ENCODE measurements at places on chromosomes 6 and 20.

GRCh38 chr6:60867548-60867947, 1418.5 kb downstream of the KHDRBS2 start:
- no peak for DNase-seq

DNA sequence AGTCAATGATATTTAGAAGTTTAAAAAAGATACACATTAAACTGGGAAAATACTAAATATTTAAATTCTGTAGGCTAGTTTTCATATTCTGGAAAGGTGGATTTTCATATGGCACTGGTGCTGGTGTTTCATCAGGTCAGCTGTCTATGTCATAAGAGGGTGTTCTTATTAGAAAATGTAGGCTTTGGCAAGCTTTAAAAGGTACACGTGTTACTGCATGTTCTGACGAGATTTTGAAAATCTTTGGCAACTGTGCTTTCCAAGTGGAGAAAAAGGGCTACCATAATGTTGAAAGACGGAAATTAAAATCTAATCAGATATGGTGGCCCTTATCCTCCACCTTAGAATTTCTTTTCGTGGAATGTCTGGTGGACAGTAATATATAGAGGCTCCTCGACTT, 30.0 kb downstream of the SLC22A3 start:
- DNase-seq = no peak

DNA sequence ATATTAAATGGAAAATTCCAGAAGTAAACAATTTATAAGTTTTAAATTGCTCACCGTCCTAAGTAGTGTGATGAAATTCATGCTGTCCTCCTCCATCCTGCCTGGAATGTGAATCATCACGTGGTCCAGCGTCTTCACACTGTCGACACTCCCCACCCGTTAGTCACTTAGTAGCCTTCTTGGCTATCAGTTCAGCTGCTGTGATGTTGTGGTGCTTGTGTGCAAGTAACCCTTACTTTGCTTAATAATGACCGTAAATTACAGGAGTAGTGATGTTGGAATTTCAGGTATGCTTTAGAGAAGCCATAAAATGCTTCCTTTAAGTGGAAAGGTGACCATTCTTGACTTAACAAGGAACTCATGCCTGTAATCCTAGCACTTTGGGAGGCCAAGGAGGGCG, 25.2 kb downstream of the RIOK1 start:
- DNase-seq = no peak

- no peak for DNase-seq
These were observed 46.5 kb upstream of the RIPOR2 start for GRCh38 chr6:24982231-24982630.

GRCh38 chr6:15491255-15491985, 171.4 kb downstream of the DTNBP1 start:
- peak; percentile 46 for DNase-seq

DNA sequence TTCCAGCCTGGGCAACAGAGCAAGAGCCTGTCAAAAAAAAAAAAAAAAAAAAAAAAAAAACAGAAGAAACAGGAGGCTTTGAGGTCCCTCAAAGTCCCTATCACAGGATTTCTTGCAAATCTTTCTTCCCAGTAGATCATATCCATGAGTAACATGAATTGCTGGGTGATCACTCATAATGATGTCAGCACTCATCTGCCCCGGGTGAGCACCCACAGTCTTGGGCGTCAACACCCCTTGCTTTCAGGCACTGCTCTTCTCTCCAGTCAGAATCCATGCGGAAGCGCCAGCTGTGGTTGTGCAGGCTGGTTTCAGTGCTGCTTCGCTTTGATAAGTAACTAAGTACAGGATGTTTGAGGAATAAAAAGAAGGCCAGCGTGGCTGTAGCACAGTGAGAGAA, 40.2 kb upstream of the INSM1 start:
- DNase-seq = no peak

DNA sequence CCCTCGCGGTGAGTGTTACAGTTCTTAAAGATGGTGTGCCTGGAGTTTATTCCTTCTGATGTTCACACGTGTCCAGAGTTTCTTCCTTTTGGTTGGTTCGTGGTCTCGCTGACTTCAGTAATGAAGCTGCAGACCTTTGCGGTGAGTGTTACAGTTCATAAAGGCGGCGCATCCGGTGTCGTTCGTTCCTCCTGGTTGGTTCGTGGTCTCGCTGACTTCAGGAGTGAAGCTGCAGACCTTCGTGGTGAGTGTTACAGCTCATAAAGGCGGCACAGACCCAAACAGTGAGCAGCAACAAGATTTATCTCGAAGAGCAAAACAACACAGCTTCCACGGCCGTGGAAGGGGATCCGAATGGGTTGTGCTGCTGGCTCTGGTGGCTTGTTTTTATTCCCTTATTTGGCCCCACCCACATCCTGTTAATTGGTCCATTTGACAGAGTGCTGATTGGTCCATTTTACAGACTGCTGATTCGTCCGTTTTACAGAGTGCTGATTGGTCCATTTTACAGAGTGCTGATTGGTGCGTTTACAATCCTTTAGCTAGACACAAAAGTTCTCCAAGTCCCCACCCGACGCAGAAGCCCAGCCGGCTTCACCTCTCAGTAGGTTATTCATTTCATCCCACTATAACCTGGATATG, 48.2 kb upstream of the ARG1 start:
- DNase-seq = no peak

DNA sequence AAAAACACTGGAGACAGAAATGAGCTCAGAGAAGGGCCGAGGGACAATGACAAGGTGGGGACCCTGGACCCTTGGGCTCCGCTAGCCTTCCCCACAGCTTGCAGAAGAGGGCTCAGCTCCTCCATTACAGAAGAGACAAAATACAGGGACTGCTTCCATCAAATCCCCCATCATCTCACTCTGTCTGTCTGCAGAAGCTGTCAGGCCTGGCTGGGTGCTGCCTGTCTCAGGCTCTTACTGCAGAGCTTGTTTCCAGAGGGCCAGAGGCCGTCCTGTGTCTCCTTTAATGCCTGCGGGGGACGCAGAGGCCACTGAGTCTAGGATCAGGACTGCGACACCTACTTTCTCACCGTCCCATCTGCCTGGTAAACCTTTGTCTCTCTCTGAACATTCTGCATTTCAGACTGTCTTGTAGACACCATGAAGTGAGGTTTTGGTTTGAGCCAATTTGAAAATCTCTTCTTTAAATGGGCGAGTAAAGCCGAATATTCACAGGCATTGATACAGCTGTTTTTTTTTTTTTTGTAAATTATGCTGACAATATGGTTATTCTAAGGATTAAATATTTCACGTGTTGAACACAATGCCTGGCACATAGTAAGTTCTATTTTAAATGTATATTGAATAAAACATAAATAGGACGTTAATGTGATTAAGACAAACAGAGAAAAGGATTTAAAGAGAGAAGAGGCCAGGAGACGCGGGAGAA, 28.3 kb downstream of the RNASET2 start:
- DNase-seq = no peak

DNA sequence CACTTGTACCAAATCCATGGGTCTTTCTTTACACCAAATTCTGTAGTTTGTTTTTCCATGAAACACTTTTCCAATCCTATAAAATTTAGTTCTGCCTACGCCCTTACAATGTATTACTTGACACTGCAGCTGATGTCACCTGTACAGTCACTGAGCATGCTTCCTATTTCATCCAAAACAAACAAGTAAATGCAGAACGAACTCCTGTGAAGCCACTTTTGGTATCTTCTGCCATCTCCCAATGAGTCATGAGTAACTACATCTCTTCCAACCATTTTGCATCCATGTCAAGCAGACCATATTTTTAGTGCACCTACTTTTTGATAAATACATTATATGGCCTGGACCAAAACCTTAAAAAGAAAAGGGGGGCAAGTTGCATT, 42.4 kb downstream of the HDDC2 start:
- no peak for DNase-seq

DNA sequence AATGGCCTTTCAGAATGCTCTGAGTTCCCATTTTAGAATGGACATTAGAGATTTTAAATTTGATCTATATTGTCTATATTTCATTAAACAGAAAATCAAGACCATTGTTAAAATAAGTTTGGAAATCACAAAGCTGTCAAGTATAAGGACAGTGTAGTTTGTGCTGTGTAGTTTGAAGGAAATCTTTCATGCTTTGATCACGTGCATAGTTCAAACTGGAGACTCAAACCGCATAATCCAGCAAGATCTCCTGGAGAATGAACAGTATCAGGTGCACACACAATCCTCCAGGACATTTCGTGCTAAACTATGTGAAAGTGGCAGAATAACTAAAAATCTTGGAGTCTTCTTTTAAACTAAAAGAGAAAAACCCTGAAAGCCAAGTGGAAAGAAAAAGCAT, 60.8 kb upstream of the TBXT start:
- DNase-seq = no peak

GRCh38 chr6:125004198-125004597, 42.0 kb downstream of the RNF217 start:
- DNase-seq = no peak
